D341Med (cell line): ENCODE measurements at places on chromosomes 5 and 9.
A peak's percentile ranks its signal among the peaks of the same experiment; 100 is the strongest.

- DNase-seq, result no peak
These were observed 1.5 kb downstream of the MPDZ start for GRCh38 chr9:13278023-13278367.

DNA sequence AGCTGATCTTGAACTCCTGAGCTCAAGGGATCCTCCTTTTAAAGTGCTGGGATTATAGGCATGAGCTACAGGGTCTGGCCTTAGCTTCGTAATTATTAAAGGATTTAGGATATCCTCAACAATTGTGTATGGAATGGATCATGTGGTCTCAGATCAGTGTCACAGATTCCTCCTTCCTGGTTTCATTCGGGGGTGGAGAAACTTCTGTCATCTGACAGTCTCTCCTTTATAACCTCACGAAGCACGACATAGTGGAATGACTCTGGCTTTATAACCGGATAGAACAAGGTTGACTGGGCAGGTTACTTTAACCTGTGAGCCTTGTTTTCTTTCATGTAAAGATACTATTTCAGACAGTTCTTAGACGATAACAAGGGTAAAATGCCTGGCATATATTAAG is 4.4 kb upstream of the GNG10 start:
- no peak for DNase-seq

DNA sequence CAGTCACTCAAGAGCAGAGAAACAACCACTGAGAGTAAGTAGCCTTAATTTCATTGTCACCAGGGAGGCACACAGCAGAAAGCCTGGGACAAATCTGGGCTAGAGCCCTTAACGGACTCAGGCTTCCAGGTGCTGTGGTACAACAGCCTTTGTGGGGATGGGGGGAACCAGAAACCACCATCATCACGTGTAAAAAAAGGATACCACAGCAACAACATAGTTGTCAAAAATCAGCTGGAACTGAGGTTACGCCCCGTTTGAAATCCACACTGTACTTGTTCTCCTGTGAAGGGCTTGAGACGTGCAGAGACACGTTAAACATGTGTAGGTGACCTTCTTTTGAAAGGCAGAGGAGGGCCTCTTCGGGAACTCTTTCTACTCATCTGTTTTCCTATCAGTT is 16.6 kb upstream of the PLPP1 start:
- no peak for DNase-seq

DNA sequence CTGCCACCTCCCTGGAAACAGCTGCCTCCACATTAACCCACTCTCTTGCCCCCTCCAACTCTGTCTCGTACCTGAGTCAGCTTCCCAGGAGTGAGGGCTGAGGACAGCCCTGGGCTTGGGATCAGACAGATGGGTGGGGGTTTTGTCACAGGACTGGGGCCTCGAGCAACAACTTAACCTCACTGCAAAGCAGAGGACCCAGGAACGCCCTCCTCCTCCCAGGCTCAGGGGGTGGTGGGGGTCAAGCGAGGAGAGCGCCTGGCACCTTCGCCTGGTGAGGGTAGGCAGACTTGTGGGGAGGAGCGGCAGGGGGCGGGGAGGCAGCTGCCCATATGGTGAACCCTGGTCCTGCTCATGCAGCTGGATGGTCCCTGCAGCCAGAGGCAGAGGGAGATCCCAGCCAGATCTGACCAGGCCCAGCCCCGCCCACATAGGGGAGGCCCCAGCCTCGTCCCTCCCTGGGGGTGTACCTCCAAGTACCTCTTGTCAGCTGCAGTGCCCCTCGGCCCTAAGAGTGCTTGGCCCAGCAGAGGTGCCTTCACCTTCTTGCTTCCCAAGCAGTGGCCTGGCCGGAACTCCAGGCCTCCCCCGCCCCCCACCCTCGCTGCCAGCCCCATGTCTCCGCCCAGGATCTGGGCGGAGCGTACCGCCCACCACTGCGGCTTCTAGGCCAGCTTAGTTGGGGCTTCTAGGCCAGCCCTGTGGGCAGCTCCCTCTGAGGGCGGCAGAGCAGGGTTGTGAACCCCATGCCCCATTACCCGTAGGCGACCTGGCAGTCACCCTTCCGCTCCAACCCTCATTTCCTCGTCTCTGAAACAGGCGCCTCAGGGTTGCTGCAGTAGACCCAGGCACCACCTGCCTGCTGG is at the start of gene SARDH:
Gene SARDH (minus strand): TSS at position 579 of the 866 bp plus-strand sequence. CDS start 4,179 bp downstream, outside the sequence.
- DNase-seq, result peak; percentile 38

GRCh38 chr5:91598216-91598615 is 215.1 kb upstream of the ARRDC3 start:
- no peak for DNase-seq

- no peak for DNase-seq
These were observed 800.9 kb downstream of the DNAH5 start for GRCh38 chr5:13143630-13144029.

DNA sequence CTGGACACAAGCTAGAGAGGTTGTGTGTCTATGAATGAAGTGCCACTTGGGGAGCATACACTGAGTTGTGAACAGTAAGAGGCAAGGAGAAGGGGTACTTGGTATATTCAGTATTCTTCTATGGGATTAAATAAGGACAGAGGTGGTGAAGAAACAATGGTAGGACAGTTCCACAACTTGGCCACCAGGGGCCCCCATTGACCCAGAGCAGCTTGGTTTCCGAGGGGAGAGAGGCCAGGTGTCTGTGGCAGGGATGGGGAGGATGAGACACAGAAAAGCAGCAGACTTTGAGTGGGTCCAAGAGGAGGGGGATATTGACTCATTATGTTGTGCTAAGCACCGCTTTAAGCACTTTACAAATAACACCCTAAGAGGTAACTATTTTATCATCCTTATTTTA is 220.6 kb downstream of the MELK start:
- no peak for DNase-seq

- no peak for DNase-seq
These were observed 10.9 kb downstream of the RNU6ATAC start for GRCh38 chr9:134153450-134153849.

- no peak for DNase-seq
These were observed 132.7 kb downstream of the PAPPA start for GRCh38 chr9:116286297-116286696.

- no peak for DNase-seq
These were observed 31.1 kb downstream of the FOXD1 start for GRCh38 chr5:73417303-73418034.

DNA sequence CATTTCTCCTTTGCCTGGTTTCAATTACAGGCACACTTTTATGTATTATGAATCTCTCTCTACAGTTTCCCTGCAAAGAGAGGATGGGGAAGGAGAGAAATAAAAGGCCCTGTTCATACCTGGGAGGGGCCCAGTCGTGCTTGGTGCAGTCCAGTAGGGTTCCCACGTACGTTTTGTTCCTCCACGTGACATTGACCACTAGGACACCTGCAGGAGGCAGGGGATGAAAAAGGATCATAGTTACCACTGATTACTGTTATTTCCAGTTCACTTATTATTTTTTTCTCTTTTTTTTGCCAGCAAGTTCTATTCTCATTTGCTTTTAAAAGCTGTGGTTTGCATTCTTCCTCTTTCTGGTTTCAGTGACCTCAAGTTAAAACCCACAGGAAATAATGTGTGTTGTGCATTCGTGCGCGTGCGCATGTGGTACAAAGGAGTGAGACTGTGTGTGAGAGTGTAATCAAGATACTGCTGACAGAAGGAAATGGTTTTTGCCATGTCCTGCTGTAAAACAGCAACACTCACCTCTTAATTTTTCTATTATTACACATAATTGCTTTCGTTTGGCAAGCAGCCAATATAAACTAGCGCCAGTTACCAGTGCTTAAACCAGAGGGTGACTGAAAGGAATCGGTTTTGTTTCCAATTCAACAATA is 96.8 kb downstream of the ZNF608 start:
- DNase-seq, result no peak

DNA sequence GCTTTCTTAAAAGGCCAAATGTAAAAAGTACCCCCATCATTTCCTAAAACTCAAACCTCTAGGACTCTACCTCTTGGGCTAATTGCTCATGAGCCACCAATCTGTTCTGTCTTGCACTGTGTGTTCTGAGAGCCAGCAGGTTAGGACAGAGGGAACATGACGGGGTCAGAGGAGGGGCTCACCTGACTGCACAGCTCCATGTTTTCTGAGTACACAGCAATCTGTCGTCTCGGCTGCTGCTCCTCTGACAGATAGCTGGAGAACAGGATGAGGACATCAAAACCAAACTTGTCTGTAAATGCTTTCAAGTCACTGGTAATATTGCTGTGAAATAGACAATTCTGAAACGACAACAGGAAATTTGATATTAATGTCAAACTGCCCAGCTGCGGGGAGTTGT is 50.9 kb upstream of the PCA3 start:
- DNase-seq, result no peak

DNA sequence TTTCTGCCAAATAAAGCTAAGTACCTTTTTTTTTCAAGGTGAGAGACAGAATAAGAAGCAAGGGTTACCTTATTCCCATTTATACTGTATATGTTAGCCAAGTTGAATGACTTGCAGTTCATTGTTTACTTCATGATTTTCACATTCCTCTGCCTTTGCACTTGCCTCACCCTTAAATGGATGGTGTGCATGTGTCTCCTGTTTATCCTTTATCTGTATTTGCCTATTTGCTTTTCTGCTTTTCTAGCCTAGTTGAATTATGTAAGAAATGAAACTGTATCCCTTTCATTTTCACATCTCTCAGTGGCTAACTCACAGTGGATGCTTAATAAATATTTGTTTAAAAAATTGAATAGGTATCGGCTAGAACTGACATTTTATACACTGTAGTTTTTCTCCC is 200.8 kb upstream of the ST8SIA4 start:
- no peak for DNase-seq

DNA sequence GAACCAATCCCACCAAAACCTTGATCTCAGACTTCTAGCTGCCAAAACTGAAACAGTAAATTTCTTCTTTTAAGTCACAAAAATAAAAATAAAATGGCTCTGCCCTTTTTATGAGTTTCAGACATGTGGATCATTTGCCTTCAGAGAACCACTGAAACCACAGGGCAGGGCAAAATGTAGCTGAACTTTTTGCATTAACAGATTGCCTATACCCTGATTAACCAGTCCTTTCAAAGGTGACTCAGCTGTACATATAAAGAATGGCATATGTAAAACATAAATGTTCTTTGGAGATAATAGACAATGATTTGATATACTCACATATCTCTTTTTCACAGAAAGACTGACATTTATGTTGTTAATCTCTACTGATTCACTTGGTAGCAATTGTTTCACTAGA is 187.1 kb upstream of the GRIN3A start:
- no peak for DNase-seq

DNA sequence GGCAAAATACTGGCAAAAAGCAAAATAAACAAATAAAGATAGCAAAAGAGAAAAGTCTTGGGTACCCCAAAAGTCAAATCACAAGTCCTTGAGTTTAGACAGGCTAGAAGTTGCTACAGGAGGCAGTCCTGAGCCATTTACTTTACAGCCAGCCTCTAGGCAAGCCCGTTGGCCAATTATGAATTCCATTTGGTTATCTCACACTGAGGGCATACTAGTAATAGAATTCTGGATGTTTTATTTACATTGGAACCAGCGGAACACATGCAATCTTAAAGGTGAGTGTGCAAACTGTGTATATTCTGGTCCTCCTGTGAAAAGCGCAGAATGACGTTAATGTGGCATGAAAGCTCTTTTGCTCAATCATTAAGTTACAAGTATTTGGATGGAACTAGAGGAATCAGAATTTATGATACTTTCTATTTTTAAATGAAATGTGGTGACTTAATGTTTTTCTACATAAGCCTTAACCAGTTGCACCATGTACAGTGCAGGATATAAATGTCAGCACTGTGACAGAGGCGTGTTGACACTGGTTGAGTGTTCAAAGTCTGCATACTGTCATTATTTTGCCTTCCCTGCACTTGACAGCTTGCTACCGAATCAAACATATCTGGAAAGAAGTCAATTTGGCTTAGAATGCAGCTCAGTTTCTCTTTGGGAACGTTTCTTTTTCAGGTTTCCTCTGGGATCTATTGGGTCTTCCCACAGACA is 7.9 kb downstream of the GDNF start:
- no peak for DNase-seq

- no peak for DNase-seq
These were observed 53.9 kb upstream of the C9orf72 start for GRCh38 chr9:27627188-27627564.

DNA sequence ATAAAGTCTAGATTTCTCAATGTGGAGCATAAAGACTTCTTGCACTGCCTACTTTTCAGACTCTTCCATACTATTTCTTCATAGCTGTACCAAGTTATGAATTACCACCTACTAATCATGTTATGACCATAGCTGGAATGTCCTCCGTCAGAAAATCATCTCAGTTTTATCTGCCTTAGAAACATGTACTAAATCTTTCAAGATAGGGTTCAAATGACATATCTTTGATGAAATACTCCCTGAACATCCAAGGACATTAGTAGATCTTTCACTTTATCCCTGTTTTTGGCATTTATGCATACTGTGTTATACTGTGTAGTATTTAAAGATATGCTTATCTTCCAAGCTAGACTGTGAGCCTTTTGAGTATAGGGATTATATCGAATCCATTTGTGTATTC is 49.6 kb upstream of the MEF2C start:
- no peak for DNase-seq

DNA sequence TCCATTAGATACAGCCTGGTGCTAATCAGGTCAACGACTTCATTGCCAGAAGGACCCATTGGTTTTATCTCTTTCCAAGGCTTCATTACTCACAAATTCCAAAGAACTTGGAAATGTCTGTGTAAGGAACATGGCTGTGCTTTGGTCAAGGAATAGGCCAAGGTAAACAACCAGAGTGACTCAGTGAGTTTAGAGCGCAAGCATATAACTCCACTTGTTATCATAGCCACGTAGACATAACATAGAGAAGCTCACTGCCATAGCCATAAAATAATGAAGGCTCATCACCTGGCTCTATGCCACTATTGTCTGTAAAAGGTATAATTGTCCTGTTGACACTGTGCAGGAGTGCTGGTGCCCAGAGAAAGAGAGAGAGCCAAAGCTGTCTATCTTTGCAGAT is 139.3 kb upstream of the PLCXD3 start:
- no peak for DNase-seq

- DNase-seq, result no peak
These were observed 307.5 kb downstream of the EBF1 start for GRCh38 chr5:158792186-158792585.

- DNase-seq, result no peak
These were observed 561.4 kb downstream of the CAAP1 start for GRCh38 chr9:26331223-26331622.

DNA sequence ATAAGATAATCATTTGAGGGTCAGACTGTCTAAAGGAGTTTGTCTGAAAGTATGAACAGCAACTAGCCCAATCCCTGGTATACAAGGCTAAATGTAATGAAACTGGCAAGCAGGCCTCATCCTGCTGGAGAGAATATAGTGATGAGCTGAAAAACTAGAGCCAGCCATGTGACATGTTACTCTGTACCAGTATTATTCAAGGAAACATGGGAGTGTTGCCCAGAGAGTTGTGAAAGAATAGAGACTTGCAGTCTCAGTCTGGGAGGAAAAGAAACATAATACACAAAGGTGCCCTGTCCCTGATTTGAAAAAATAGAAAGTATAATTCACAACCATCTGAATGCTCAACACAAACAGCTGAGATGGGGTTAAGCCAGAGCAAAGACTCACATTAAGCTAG is 37.9 kb upstream of the HTR1A start:
- DNase-seq, result no peak
